ENCODE measurements at places on chromosomes 4 and X.

DNA sequence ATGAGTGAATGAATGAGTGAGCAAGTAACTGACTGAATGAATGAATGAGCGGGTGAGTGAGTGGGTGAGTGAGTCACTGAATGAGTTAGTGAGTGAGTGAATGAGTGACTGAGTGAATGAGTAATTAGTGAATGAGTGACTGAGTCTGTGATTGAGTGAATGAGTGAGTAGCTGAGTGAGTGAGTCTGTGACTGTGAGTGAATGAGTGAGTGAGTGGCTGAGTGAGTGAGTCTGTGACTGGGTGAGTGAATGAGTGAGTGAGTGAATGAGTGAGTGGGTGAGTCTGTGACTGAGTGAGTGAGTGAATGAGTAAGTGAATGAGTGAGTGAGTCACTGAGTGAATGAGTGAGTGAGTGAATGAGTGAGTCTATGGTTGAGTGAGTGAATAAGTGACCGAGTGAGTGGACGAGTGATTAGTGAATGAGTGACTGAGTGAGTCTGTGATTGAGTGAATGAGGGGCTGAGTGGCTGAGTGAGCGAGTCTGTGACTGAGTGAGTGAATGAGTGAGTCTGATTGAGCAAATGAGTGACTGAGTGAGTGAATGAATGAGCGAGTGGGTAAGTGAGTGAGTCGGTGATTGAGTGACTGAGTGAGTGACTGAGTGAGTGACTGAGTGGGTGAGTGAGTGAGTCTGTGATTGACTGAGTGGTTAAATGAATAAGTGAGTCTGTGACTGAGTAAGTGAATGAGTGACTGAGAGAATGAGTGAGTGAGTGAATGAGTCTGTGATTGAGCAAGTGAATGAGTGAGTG is 223.0 kb upstream of the PSAPL1 start:
- DNase-seq, result no peak

GRCh38 chrX:10358958-10359357 is 202.2 kb downstream of the CLCN4 start:
- DNase-seq, result no peak

GRCh38 chrX:13074297-13075262 is 30.2 kb upstream of the FAM9C start:
- DNase-seq, result no peak

DNA sequence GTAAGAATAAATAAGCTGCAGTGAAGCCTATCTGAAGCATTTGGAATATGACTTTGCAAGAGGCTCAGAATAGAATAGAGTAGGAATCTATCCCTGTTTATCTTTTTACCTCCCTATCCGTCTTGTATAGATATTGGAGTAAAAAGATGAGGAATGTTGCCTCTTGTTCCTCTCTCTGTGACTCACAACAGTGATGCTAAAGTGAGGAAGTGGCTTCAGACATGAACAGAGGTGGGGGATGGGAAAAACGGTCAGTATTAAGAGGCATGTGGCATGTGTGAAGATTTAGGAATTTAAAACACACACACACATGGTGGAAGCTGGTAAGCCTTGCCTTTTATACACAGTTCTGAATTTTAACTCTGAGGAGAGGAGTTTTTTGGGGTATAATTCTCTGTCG is 3.8 kb upstream of the DCAF4L1 start:
- DNase-seq, result peak; percentile 21

GRCh38 chr4:10655968-10656367 is 28.6 kb downstream of the CLNK start:
- peak; percentile 60 for DNase-seq

DNA sequence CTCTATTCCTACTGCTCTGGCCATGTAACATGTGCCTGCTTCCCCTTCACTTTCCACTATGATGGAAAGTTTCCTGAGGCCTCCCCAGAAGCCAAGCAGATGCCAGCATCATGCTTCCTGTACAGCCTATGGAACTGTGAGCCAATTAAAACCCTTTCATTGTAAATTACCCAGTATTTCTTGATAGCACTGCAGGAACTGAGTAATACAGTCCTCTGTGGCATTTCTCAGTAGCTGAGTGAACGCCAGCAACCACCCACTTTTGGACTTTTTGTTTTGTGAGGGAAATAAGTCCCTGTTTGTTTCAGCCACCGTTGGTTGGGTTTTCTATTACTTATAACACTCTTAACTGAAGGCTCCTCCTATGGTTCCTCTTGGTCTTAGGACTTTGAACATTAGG is 104.1 kb downstream of the C4orf51 start:
- no peak for DNase-seq

Data from H4 (cell line).